Pons (tissue), 1 donor: ENCODE measurements at places on chromosomes 1 and 21.
A peak's percentile ranks its signal among the peaks of the same experiment; 100 is the strongest.

- DNase-seq: peak; percentile 56
Measured at GRCh38 chr1:48916130-48917069, 139.7 kb upstream of the BEND5 start.

GRCh38 chr21:31124010-31124409 lies 85.7 kb upstream of the KRTAP19-8 start:
- DNase-seq: peak; percentile 71

DNA sequence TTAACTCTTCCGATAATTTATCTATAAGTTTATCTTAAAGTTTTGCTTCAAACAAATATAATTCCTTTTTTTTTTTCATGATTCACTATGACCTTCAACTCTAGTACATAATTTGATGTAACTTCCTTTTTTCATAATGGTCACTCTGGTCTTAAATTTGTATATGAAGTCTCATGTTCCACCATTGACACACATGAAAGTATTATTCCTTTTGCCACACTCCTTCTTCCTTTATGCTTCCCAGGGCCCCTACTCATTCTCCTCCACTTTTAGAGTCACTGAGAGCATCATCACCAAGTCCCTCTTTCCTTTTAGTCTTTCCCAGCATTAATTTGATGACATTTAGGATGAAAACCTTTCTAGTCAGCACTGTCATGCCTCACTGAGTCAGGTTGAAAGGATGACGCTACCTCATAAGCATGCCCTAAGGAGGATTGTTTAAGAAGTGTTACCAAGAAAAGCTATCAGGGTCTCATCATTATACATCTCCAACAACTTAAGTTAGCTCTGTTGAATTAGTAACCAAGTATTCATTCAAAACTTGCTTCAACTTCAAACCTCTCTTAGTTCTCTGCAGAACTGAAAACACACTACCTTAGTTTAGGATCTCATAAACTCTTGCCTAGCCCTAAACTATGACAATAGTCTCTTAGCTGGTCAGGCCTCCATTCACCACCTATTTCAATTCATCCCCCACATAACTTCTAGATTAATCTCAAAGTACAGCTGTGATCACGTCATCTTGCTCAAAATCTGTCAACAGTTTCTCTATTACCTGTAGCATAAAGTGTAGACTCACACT lies 14.5 kb downstream of the AUNIP start:
- no peak for DNase-seq

DNA sequence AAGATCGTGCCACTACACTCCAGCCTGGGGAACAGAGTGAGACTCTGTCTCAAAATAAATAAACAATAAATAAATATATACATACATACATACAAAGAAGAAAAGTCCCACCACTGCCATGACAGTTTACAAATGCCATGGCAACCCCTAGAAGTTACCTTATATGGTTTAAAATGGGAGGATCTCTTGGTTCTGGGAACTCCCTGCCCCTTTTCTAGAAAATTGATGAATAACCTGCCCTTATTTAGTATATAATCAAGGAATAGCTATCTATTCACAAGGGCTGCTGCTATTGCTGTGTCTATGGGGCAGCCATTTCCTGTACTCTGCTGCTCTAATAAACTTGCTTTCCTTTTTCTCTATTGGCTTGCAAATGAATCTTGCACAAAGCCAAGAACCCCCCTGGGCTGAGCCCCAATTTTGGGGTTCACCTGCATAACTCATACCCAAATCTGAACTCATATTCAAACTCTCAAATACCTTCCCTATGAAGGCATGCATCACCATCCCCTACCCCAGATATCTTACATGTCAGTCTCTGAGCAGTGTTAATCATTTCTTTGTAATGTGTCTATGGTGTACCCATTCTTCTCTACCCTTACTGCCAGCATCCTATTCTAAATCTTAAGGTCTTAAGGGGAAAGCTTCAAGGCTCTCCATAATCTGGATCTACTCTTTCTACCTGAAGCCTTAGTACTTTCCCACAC lies 9.0 kb downstream of the GON4L start:
- no peak for DNase-seq

DNA sequence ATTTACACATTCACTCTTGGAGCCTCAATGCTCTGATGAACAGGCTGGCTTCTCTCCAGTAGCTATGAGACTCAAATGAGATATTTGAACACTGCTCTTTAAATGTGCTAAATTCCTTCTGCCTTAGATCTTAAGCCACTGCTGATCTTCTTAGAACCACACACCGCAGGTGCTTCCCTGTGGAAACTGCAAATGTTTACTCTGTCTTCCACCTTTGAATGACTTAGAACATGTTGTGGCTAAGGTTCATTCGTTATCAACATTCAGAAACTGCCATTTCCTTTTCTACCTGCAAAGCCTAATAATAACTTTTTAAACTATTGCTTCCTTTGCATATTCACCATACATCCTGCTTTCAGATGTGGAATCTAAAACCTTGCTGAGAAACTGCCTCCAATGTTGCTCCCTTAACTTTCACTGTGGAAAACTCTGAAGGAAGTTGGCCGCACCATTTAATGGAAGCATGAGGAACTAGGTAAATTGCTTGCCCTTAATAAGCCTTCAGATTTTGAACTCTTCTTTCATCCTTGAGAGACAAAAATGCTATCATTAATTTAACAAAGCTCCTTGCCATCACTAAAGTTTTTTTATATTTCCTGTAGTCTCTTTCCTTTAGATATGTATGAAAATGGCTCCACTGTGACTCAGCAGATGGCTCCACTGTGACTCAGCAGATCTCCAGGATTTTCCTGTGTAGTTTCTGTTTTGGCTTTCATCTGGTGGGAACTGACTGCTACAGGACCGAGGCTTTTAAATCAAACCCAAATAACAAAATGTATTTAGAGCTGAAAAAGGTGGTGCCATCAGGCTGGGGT lies 143.8 kb downstream of the TNFSF18 start:
- no peak for DNase-seq

GRCh38 chr1:225865514-225865913 lies 16.7 kb downstream of the TMEM63A start:
- DNase-seq: no peak

DNA sequence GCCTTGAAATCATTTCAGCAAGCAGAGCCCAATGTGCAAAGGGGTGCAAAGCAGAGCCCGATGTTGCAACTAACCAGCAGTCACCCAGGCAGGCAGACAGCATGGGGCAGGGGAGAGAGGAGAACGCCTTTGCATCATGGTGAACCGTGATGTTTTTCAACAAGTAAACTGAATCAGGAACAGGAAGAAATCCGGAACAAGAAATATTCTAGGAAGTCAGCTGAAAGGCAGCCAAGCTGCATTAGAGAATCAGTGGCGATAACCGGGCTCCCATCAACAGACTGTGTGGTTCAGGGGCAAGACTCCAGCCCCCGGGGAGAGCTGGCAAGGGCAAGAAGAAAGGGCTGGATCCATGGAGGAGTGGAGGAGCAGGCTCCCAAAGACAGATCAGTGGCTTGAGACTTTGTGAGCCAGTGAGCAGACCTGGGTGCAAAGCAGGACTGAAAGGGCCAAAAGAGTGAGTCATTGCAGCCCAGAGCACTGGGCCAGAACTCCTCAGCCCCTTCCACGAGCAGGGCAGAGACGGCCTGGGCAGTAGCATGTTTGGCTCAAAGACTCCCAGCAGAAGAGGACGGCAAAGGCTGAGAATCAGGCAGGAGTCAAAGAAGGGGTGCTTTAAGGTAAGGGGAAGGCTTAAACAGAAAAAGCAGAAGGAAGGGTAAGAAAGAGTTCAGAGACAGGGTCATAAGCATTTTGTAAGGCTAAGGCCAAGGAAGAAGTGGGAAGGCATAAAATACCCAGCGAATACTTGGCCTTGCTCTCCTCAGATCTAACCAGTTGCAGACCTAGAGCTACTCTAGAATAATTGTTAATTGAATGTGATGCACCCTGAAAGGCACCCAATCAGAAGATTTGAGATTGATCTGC lies 155.0 kb downstream of the SETD4 start:
- DNase-seq: peak; percentile 12

- no peak for DNase-seq
Measured at GRCh38 chr1:192952646-192953045, 106.5 kb downstream of the UCHL5 start.
